GM12878 (cell line): ENCODE measurements at places on chromosomes 7 and 10. TPM values are rescaled to one million over a fixed set of nuclear protein-coding genes. Genes with fewer than 3 reads are reported as not detected.

GRCh38 chr7:133349101-133349500 lies 96.2 kb downstream of the EXOC4 start:
- H3K36me3 ChIP-seq, result no peaks in the 10 kb centered on the region
- H3K27ac ChIP-seq, result no peak overlapping the region
- no peak overlapping the region for H3K4me3 ChIP-seq
- no peaks in the 10 kb centered on the region for H3K4me1 ChIP-seq
- no peak for DNase-seq

GRCh38 chr10:74024600-74024999 lies 26.7 kb downstream of the VCL start:
- no peaks in the 10 kb centered on the region for H3K4me1 ChIP-seq
- no peaks in the 10 kb centered on the region for H3K36me3 ChIP-seq
- H3K27me3 ChIP-seq, result no peaks in the 10 kb centered on the region
- H3K27ac ChIP-seq, result no peak overlapping the region
- DNase-seq, result no peak

DNA sequence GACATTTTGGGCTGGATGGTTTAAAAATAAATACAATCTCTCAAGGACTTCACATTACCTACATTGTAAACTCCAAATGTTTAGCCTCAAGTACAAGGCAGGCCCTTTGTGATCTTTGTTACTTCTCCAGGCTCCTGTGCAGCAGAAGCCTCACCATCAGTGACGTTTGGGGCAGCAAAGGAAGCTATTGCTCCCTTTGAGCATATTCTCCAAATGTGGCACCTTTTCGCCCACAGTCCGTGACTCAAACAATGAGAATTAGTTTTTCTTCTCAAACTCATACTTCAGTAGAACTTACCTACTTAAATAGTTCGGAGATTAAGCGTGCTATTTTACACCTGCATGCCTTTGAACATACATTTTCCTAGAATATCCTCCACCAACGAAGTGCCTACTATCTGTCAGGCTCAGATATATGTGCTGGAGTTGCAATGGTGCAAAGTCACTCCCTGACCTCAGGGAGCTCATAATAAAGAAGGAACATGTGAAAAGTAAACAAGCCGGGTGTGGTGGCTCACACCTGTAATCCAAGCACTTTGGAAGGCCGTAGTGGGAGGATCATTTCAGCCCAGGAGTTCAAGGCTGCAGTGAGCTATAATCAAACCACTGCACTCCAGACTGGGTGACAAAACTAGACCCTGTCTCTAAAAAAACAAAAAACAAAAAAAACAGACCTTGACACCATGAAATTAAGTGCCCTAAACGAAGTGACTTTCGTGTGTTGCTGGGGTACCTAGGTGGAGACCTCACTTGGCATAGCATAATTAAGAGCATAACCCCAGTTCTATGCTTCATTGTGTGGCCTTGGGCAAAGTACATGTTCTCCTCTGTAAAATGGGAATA lies 1.2 kb upstream of the ABCF2 start:
- H3K27ac ChIP-seq, result no peak overlapping the region
- DNase-seq, result no peak
- H3K36me3 ChIP-seq, result peaks cover 3% of the 10 kb centered on the region

DNA sequence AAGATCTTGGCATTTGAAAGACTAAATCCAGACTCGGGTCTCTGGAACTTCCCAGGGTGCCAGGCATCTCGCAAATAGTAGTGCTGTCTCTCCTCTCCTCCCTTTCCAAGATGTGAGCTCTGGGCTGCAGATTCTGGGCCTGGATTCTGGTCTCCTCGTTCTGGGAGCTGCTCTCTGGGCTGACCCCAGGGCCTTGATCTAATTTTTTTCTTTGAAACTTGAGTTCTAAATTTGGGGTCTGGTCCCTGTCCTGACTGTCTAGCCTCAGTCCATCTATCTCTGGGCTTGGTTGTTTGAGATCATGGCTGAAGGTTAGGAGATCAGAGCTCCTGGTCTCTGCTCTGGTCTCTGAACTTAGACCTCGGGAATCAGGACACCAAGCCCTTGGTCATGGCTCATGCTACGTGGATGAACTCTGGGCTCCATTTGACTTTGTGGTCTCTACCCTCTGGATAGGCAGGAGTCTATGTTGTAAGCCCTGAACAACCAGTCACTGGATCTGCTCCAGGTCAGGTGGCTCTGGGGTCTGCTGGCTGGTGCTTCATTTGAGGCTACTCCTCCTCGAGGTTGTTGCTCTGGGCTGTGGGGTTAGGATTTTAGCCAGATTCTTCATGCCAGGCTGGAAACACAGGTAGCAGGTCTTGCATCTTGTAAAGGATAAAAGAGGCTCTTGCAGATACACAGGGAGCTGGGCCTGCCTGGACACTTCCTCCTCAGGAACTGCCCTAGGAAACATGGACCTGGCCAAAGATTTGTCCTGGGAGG lies 8.0 kb upstream of the MBL2 start:
- no peak overlapping the region for H3K4me3 ChIP-seq

Gene NKX2-3
- not detected in 2 replicates for total RNA-seq

Gene NODAL
- total RNA-seq, result 0.11 TPM in 1 of 2 replicates, not detected in the other
